ENCODE measurements at places on chromosomes 12 and 14.

DNA sequence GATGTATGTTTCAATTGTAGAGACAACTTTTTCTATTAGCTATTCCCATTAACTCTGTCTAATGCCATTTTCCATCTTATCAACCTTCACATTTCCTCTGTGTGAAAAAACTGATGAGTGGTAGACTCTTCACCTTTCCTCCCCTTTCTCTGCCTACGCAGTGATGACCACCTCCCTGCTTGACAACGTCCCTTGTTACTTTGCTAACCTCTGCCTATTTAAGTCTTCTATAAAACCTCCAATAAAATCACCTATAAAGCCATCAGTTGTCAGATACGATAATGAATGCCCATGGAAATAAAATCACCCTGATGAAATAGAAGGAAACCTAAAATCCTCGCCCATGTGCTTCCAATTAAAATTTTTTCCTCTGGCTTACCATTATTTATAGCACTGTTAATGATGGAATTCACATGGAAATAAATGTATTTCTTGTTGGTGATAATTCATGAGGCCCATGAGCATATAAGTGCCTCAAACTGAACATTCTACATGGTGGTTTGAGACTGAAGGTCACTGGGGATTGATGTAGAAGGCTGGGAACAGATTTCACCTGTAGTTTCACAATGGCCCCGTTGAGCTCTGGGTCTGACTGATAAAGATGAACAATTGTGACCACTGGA is 1454.0 kb upstream of the SEL1L start:
- no peak for DNase-seq

- DNase-seq = no peak
Measured at GRCh38 chr14:78341827-78342389, 171.7 kb downstream of the NRXN3 start.

DNA sequence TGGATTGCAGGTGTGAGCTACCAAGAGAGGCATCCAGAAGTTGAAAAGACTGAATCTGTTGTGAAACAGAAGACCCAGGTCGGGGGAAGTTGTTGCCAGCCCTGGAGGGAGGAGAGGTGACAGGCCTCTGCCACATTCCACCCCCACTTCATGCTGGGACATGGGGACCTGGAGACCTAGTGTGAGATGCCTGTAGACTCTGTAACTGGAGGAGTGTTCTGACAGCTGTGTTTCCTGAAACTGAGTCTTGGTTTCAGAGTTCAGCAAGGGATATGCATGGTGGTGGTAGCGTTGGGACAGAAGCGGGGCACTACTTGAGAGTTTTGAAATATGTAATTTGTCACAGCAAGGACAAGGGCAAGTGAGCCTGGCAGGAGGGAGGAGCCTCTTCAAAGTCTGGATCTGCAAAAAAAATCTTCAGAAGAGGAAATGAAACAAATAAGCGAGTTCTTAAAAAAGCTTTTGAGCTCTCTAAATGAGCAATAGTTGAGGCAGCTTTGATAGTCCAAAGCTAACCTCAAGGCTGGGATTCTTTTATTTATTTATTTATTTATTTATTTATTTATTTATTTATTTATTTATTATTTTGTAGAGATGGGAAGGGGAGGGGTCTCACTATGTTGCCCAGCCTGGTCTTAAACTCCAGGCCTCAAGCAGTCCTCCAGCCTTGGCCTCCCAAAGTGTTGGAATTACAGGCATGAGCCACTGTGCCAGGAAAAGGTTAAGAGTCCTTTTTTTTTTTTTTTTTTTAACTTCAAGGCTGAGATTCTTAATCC is 58.9 kb upstream of the EEA1 start:
- no peak for DNase-seq

GRCh38 chr14:76235628-76236027 is 83.9 kb downstream of the GPATCH2L start:
- no peak for DNase-seq

DNA sequence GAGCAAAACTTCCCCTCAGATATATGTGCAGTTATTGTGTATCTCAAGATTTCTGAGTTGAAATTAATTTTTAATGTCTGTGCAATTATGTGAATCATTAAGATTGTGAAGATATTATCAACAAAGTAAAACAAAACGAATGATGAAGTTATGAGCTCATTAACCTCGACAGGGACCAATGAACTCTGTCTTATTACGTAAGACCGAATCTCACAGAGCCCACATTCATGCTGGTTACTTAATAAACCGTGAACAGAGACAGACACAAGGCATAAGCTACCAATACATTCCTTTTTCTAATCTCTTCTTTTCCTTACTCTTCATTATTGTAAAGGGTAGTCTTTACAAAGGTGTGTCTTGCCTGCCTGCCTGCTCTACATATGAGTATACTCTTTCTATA is 568.7 kb downstream of the RPS29 start:
- no peak for DNase-seq

DNA sequence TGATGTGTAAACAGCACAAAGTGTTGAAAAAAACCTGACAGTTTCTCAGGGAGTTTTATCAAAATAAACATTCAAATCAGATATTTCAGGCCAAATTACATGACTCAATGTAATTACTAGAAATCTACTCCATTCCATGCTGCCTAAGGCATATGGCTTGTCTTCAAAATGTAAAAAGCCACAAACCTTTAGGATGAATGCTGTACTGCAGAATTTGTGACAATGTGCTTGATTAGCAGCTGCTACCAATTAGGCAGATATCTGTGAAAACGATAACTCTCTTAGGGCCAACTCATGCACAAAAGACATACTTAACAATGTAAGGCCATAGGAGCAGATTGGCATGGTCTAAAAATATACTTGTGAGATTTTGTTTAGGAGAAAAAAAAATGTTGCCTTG is 267.0 kb downstream of the DACT1 start:
- DNase-seq = no peak

- DNase-seq = peak; percentile 76
Measured at GRCh38 chr14:106372870-106373652, 846.7 kb downstream of the TMEM121 start.

DNA sequence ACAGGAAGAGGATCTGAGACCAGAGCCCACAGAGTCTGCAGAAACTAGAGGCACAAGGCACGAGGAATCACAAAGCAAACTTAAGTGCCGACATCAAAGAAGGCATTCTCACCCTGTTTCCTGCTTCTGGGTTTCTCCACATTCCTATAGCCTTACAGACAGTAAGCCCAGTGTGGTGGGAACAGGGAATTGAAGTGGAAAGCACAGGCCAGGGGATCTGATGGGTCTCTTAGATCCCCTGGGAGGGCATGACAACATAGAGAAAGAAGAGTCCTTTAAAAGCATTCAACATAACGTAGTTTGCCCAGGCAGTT is 75.6 kb upstream of the FRMD6 start:
- DNase-seq = no peak

- no peak for DNase-seq
Measured at GRCh38 chr12:79375050-79375449, 315.7 kb downstream of the PAWR start.

DNA sequence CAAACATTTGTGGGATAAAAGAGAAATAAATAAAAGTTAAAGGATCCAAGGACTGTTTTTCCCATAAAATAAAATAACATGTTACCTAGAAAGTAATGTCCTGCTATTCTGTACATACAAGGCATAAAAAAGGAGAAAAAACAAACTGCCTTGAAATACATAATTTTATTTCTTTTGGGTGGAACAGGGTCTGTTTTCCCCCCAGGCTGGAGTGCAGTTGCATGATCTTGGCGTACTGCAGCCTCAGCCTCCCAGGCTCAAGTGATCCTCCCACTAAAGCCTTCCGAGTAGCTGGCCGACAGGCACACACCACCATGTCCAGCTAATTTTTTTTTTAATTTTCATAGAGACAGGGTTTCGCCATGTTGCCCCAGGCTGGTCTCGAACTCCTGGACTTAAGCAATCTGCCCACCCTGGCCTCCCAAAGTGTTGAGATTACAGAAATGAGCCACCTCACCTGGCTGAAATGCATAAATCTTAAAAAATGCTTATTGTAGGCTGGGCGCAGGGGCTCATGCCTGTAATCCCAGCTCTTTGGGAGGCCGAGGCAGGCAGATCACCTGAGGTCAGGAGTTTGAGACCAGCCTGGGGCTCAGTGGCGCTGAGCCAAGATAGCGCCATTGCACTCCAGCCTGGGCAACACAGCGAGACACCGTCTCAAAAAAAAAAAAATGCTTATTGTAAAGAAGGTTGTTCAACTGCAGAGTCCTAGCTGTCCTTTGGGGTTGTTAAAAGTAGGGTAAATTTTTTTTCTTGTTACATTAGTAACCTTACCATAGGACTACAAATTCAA is 4.1 kb upstream of the TUBA1C start:
- DNase-seq = no peak

DNA sequence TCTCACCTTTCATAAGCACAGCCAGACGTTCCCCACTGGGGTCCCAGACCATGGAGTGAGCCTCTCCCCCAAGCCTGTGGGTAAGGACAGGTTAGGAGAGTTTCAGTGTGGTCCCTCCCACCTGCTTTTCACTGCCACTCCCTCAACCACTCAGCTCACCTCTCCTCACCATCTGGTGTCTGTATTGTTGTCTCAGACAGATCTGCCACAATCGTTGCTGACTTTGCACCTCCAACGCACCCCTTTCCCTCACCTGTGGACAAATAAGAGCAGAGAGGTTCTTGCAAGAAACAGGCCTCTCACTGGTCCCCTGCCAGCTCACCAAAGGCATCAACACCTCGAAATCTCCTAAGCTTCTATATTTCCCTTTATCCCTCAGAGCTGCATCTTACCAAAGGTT is 8.8 kb downstream of the MYG1 start:
- no peak for DNase-seq

DNA sequence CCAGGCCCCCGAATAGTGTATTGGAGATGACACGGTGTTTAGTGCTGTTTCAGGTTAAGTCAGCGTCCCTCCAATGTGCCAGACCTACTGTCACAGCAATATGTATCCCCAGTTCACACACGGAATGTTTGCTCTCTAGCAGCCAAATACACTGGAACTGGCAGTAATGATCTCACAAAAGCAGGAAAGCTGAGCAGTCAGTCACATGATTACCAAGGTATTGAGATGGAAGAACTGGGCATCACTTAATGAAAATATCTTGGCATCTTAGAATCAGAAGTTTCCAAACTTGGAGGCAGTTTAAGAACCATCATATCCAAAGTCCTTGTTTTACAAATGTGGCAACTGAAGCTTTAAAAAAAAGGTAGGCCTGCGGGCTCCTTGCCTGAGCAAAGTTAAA is 23.3 kb downstream of the NINJ2 start:
- no peak for DNase-seq

- no peak for DNase-seq
Measured at GRCh38 chr12:128140551-128140950, 126.4 kb upstream of the TMEM132C start.

- no peak for DNase-seq
Measured at GRCh38 chr12:6382982-6383381, 980 bp upstream of the LTBR start.

DNA sequence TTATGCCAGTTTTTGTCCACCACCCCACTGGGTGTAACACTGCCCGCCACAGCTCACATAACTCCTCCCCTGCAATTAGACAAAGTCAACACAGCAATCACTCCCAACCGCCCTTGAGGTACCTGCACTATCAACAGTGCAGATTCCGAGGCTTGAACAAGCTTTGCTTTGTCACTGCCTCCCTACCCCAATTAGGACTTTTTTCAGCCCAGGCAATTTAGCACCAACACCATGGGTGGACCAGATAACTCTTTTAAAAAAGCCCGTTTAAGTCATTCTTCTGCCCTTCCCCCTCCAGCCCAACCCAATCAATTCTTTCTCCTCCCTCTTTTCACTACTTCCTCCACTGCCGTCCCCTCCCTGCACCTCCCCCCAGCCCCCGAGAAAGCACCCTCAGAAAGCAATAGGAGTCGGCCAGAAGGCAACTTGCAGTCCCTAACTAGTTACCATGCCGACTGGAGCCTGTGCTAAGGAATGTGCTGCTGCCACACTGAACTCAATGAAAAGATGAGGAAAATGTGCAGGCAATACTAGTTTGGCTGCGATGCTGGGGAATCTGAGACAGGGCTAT is 45.7 kb upstream of the OTX2 start:
- no peak for DNase-seq

- DNase-seq = no peak
Measured at GRCh38 chr12:116564080-116564479, 4.9 kb downstream of the MAP1LC3B2 start.

GRCh38 chr12:104520242-104520900 is 63.6 kb downstream of the CHST11 start:
- no peak for DNase-seq

DNA sequence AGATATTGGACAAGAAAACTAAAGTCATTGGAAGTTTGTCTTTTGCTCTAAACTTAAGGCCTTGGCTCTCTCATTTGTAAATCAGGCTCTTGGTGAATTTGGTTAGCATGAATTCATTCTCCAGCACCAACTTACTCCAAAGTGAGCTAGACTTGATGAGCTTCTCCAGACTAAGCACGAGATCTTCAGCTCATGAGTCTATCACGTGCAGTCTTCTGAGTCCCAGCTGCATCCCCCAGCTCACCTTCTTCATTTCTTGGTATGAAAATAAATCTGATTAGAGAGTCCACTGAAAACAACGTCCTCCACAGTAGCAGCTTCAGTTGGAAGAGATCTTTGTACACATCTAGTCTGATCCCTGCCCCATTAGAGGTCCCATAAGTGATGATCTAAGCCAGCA is 52.5 kb upstream of the DDX11 start:
- DNase-seq = no peak

DNA sequence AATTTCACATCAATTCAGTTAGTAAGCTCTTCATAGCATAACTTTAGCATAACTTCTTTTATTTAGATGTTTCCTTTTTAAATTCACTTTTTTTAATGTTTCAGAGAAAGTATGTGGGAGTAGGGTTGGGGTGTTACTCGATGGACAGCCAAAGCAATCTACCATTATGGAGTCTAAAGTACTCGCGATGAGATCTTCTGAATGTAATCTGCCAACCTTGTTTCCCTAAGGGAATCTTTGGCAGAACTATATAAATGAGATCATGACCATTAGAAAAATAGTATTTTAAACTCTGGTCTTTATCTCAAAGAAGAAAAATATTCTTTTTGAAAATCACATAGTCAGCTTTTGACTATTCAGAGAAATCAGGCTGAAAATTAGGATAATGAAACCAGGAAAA is 103.9 kb downstream of the BBS10 start:
- DNase-seq = no peak

- DNase-seq = no peak
Measured at GRCh38 chr12:55515696-55516095, 23.5 kb downstream of the OR6C68 start.

- no peak for DNase-seq
Measured at GRCh38 chr14:100621806-100622205, 34.6 kb upstream of the BEGAIN start.

DNA sequence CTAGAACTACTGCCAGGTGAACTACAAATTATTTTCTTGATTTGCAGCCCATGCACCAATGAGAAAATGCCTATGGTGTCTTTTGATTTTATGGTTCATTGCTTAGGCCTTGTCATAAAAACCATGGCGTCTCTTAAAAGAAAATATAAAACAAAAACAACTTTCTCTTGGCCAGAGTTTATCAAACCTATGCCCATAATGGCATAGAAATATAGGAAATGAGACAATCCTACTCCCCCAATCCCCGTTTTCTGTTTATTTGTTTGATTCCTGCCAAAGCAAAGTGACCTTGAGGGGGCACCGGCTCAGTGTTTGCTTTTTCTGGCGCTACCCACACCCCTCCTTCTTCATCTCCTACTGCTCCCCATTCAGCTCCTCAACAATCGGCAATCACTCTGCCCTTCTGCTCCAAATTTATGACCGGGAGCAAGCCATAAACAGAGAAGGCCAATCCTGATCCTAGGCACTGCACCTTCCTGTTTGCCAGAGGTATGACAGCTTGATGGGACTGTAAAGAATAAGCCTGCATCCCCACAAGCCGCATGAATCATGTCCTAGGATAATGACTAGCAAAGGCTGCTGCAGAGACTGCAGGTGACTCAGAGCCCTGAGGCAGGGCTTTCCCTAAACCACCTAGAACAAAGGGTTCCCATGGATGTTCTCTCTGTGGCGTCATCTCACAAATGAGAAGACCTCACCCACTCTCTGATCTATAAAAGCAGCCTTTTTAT is 874.9 kb downstream of the NRXN3 start:
- DNase-seq = no peak

All from stimulated activated CD4-positive, alpha-beta T cell treated with anti-CD3 and anti-CD28 coated beads, Interleukin-4, amount 100 ng/mL, for 4 hours (primary cell).